ENCODE measurements at places on chromosomes 16 and 17.

DNA sequence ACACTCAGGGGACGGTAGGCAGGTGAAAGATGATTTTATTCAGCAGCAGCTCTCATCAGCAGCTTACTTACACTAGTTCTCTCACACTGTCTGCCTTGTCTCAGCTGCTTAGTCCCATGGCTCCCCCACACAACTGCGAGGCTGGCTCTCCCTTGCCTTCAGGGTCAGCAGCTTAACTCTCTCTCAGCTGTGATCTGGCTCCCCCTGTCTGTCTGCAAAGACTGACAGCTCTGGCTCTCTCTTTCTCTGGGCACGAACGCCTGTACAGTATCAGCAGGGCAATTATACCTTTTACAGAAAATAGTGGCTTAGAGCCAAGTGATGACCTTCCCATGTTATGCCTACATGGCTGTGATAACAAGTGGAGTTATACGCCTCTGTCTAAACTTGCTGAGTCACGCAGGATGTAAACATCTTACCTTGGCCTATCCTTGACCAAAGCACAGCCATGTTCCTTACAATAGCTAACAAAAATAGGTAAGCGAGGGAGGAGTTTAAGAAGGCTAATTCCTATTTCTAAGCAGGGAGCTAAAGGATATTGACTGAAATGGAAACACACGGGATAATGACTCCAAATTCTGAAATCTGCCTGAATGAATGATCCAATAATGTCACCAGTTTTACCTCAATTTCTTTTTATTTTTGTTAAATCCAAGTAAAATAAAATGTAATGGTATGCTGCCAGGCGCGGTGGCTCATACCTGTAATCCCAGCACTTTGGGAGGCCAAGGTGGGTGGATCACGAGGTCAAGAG lies 1.1 kb upstream of the NDUFAB1 start:
- no peak for DNase-seq

GRCh38 chr17:48679385-48680096 lies 42.8 kb downstream of the PRAC1 start:
- no peak for DNase-seq

DNA sequence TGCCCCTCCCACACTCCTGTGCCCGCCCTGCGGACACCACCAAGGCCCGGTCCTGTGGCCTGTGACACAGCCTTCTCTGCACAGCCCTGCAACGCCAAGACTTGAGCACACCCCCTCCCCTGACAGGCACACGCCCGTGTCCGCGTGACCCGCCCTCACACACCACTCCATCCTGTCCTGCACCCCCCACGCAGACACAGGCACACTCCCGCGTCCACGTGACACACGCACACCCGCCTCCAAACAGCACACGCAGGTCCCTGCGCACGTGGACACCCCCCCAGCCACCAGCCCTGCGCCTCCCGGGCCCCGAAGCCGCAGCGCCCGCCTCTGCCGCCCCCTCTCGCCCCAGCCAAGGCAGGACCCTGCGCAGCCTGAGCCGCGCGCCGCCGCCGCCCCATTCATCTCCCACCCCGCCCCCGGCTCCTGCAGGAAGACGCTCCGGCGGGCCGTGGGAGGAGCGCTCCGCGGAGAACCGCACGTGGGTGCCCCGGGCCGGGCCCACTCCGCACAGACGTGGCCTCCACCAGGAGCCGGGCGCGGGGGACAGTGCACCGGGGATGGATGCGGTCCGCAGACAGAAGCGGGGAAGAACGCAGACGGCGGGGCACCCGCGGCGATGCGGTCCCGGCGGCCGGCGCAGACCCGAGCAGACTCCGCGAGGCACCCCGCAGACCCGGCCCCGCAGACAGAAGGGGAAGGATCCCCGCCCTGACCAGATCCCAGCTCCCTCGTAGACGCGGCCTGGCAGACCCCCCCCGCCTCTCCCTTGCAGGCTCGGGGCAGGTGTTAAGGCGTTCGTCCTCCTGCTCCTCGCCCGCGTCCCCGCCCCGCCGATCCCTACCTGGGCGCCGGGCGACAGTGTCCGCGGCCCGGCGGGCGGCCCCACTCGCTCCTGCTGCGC lies 506 bp downstream of the CAMKK1 start:
- DNase-seq: no peak

DNA sequence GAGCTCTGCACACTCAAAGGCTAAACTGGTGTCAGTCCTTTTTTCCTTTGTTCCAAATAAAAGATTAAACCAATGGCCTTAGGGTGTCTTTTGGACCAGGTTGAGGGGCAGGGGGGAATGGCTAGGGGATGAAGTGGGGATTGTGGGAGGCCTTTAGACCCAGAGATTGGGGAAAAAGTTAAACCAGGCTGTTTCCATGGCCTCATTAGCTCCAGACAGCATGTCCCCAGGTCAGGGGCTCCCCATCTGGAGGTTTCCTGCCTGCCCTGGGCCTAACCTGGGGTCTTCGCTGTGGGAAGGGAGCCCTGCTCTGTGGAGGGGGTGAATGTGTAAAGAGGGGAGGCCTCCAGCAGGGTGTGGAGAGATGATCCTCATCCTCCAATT lies 10.3 kb downstream of the FKBP10 start:
- DNase-seq: no peak

GRCh38 chr16:69111216-69111875 lies 5.9 kb downstream of the HAS3 start:
- no peak for DNase-seq

DNA sequence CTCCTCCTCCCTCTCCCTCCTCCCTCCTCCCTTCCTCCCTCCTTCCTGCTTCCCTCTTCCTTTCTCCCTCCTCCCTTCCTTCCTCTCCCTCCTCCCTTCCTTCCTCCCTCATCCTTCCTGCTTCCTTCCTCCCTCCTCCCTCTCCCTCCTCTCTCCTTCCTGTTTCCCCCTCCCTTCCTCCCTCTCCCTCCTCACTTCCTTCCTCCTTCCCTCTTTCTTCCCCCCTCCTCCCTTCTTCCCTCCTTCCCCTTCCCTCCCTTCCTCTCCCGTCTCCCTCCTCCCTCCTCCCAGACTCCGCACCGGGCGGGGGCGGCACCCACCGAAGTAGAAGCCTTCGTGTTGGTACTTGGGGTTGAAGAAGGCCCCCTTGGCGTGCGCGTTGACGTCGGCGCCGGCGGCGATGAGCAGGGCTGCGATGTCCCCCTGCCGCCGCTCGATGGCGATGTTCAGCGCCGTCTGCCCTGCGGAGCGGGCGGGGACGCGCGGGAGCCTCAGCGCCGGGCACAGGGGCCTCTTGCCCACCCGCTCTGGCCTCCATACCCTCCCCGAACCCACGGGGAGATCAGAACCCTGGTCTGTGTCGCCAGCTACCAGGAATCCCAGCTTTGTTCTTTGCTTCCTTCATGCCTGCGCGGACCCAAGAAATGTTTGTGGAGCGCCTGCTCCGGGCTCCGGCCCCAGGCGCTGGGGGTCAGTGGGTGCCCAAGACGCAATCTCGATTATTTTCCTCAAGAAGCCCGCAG lies 22.2 kb downstream of the TRPV3 start:
- no peak for DNase-seq

- DNase-seq: no peak
Observed at GRCh38 chr17:55887531-55887930, 136.7 kb downstream of the PCTP start.

DNA sequence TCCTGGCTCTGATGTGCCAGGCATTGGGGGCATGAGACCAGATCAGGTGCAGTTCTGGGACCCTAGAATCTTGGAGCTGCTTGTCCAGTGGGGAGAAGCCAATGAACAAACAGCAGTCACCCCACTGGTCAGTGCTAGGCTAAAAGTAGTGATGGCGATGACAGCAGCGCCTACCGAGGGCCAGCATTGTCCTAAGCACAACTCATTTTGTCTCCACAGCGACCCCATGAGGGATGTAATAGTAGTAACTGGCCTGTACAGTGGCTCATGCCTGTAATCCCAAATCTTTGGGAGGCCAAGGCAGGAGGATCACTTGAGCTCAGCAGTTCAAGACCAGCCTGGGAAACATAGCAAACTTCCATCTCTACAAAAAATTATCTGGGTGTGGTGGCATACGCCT lies 6.2 kb downstream of the SMCR8 start:
- DNase-seq: no peak

DNA sequence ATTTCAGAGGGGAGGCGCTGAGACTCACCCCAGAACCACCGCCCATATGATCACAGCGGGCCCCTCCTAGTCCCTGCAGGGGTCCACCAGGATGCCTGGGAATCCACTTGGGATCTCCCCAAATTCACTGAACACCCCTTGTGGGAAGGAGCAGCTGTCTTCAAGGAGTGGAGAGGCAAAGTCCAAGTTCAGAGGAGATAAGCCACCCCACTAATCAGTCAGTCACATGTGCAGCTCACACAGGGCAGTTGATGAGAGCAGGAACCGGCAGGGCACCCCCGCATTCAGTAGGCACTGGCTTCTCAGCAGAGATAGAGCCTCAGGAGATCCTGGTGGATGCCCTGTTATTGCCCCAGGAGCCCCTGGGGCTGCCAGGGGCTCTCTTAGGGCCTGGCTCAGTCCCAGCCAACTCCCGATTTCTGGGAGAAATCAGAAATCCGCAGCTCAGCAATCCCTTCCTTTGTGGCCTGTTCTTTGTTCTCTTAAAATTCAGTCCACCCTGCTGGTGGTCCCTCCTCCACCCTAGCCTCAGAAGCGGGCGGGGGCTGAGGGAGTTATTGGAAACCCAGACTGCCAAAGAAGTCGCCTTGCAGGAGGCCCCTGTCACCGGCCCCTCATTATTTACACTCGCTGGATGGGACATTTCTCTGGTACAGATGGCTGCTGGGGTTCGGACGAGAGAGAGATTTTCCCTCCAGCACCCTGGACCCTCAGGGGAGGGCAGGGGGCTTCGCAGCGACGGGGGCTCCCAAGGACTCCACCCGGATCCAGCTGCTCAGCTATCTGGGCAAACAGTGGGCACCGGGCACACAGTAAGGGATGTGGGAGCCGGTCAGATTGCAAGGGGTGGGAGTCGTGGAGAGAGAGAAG lies 1.8 kb downstream of the CDC42EP4 start:
- no peak for DNase-seq

- no peak for DNase-seq
Observed at GRCh38 chr16:30942426-30942806, 6.5 kb upstream of the ORAI3 start.
